ENCODE measurements at places on chromosomes 16 and 17.

- no peak for DNase-seq
Observed at GRCh38 chr17:19723964-19724363, 7.6 kb upstream of the SLC47A2 start.

GRCh38 chr16:55411231-55411630 is 67.8 kb upstream of the MMP2 start:
- no peak for DNase-seq

- no peak for DNase-seq
Observed at GRCh38 chr16:78390092-78390491, 290.6 kb downstream of the WWOX start.

DNA sequence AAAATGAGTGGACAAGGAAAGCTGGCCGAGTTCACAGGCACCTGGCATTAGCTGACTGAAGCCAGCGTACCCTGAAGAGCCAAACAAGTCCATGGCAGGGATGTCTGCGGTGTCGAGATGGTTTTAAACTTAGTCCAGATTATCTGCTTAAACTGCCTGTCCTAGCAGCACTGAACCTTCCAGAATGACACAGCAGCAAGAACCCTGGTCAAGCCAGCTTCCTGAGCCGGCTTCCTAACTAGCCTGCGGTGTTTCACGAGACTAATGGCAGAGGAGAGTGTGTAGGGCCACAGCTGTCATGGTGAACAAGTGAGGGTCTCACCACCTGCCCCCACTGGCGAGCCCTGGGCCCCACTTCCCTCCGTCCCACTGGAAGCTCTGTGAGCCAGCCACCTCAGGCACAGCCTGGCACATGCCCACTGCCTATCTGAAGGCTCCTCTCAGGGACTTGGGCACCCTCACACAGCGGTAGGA is 28.8 kb upstream of the MTSS2 start:
- no peak for DNase-seq

DNA sequence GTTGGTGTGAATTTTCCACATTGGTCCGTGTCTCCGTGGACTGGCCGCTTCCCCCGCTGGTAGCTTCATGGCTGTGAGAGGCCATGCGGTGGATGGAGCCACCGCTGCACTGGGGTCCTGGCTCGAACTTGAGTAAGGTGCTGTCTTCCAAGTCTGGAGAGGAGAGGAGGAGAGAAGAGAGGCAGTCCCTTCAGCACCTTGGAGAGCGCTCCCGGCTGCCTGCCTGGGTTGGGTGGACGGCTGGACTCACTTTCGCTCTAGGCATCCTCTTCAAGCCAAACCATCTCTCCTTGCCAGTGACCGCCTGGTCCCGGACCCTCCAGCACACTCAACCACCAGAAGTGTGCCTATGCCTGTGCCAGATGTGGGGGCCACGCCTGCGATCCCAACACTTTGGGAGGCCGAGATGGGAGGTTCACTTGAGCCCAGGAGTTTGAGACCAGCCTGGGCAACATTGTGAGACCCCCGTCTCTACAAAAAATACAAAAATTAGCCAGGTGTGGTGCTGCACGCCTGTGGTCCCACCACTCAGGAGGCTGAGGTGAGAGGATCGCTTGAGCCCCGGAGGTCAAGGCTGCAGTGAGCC is 6.2 kb downstream of the JPH3 start:
- DNase-seq, result peak; percentile 4

GRCh38 chr16:23082161-23082788 is 67.0 kb downstream of the USP31 start:
- no peak for DNase-seq

GRCh38 chr17:44083250-44083849 is 12.8 kb downstream of the G6PC3 start:
- DNase-seq, result no peak

DNA sequence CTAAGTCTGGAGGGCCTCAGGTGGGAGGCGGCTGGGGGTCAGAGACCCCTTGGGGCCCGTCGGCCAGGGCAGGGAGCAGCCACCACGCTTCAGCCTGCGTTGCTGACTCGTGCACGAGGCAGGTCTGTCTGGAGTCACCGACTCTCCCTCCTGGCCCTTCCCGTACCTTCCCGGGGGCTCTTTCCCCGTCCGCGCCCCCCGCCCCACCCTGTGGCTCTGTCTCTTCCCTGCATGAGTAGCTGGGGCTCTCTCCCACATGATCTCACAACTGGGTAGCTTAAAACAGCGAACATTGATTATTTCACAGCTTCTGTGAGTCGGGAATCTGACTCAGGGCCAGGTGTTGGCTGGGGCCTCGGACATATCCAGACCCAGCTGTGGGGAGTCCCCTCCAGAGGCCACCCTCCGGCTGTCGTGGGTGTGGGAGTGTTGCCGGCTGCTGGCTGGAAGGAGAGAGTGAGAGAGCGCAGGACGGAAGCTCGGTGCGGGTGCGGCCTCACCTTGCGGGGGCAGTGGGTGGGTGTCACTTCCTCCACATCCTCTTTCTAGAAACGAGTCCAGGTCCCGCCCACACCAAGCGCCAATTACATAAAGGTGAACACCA is 17.3 kb downstream of the BAHCC1 start:
- peak; percentile 29 for DNase-seq

DNA sequence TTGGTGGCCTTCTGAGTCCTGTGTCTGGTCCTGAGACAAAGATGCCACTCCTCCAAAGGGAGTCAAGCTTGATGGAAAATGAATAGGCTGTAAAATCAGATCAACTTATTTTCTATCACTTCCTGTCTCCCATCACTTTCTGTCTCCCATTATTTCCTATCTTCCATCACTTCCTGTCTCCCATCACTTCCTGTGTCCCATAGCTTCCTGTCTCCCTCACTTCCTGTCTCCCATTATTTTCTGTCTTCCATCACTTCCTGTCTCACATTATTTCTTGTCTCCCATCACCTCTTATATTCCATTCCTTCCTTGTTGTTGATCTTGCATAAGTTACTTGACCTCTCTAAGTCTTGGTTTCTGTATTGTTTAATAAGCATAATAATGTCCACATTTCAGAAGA is 418.5 kb upstream of the EEF2KMT start:
- no peak for DNase-seq

DNA sequence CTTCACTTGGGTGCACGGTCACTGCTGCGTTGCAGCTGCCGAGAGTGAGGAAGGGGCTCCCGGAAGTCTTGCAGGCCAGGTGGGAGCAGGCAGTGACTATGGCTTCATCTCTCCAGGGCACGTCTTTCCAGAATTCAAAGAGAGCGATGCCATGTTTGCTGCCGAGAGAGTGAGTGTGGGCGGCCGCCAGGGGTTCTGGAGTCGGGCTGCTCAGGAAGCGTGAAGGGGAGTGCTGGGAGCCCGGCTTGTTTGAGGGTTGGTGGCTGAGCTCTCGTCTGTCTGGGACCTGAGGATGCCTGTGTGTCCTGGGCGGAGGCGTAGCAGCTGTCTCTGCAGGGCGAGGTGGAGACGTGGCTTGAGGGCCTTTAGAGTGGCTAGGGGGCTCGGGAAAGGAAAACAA is 6.3 kb downstream of the HGS start:
- no peak for DNase-seq

- DNase-seq, result no peak
Observed at GRCh38 chr17:40722241-40722640, 18.7 kb upstream of the KRT24 start.

GRCh38 chr17:60311936-60312335 is 80.0 kb downstream of the USP32 start:
- no peak for DNase-seq

DNA sequence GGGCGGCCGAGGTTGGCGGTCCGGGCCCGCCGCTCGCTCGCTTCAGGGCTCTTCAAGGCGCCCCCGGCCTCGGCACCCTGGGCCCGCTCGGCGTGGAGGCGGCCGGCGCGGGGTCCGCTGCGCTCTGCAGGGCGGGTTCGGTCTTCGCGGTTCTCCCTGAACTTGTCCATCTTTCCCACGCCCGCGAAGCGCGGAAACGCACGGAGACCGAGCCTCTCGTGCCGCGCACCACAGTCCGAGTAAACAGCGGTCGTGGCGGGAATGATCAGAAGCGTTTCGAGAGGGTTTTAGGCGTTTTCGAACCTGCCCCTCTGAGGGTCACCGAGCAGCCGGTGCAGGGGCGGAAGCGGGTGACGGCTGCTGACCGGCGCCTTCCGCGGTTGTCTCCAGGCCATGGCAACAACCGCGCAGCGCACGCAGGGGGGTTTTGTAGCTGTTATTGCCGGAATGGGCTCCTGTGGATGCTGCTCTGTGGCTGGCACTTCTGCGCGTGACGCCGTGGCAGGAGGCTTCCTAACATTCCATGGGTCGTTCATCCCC is 414 bp downstream of the NARF start:
- no peak for DNase-seq

DNA sequence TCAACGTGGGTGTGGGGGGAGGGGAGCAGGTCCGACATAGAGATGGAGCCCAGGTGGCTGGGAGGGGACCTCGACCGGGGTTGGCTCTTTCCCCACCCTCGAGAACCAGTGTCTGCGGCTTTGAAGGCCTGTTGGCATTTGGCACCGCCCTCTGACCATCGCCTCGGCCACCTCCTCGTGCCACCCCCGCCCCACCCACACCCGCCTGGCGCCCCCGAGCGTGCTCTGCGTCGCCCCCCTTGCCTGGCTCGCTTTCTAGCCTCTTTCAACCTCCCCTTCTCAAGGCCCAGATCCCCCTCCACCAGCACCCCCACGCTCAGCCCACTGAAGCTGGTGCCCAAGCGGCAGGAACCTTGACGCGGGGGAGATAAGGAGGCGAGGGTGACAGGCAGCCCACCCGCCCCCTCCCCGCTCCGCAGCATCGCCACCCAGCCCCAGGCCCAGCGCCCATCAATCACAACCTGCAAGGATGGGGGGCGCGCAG is 619 bp downstream of the CACNB1 start:
- no peak for DNase-seq

- DNase-seq, result no peak
Observed at GRCh38 chr17:78541488-78542206, 35.5 kb downstream of the DNAH17 start.

GRCh38 chr17:11006530-11006929 is 168.6 kb upstream of the PIRT start:
- DNase-seq, result no peak

DNA sequence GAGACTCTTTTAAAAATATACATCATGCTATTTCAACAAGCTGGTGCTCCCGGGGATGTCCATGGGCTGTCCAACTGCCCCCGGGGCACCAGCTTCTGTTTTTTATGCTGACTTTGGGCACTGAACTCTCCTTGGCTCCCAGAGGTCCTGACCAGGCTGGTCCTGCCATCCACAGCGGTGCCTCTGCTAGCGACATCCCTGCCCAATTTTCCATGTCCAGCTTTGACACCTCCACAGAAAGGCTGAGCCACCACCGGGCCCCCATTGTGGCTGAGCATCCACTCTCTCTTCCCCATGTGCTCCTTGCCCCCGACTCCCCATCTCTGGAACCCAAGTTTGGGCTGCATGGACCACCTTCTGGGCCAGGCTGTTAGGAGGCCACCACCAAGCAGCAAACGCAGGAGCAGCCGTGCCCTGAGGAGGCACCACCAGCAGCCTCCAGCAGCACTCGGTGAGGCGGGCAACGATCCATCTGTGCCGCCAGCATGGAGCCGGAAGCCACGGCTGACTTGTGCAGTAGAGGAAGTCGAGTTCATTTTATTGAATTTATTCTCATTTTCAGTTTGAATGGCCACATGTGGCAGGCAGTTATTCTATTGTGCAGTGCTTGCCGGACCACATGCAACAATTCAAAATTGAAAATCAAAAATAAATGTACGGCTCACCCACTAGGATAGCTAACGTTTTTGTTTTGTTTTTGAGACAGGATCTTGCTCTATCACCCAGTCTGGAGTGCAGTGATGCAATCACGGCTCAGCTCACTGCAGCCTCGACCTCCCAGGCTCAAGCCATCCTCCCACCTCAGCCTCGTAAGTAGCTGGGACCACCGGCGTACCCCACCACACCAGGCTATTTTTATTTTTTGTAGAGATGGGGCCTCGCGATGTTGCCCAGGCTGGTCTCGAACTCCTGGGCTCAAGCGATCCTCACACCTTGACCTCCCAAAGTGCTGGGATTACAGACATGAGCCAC is 2.8 kb upstream of the MEAK7 start:
- DNase-seq, result no peak

DNA sequence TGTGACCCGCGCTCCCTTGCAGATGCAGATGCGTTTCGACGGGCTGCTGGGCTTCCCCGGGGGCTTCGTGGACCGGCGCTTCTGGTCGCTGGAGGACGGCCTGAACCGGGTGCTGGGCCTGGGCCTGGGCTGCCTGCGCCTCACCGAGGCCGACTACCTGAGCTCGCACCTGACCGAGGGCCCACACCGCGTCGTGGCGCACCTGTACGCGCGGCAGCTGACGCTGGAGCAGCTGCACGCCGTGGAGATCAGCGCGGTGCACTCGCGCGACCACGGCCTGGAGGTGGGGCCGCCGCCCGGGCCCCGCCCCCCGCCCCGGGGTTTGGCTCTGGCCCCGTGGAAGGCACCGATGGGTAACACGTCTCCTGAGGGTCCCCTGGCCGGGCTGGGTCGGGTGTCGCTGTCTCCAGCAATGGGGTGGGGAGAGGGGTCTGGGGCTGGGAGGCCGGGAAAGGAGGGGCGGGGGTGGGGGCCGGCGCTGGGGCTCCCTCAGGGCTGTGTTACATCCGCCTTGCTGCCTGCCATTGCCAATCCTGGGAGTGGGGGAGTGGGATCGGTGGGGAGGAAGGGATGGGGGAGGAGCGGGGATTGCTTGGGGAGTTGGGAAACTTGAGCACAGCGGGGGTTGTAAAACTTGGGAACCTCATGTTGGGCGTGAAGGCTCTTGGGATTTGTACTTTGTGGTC is 737 bp downstream of the NUDT16L1 start:
- DNase-seq, result no peak

- DNase-seq, result no peak
Observed at GRCh38 chr16:8892101-8892575, 10.0 kb downstream of the LITAFD start.

DNA sequence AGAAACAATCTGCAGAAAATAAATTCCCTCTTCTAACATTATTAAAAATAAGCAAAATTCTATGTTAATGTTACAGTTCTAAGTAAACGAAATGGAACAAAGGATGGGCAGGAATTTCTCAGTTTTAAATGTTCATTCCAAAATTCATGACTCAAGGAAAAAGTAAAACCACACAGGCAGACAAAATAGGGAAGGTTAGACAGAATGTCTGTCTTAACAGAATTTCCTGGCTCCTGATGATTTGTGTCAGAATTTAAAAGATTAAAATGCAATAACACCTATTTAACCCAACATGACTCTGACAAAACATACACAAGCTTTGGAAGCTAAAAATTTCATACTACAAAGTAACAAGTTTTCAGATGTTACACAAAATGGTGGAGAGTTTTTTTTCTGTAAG is 42.8 kb downstream of the SPOP start:
- DNase-seq, result no peak

DNA sequence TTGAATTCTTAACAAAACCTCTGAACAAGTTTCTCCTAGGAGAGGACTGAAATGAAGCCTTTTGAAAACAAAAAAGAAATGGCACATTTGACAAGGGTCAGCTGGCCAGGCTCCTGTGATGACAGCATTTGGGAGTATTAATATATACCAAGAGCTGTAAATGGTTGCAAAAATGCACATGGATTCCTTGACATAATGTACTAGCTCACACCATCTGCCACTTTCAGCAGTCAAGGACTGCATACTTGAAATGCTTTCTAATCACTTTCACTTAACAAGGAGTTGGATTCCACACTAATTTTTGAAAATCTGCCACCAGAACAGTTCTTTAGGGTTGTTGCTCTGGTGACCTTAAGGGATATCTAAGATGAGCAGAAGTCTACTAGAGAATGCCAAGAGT is 236.7 kb upstream of the TOX3 start:
- no peak for DNase-seq

All from stimulated activated CD8-positive, alpha-beta memory T cell treated with anti-CD3 and anti-CD28 coated beads, Interleukin-7, amount 100 ng/mL, for 1 hour (primary cell).